Central memory CD8-positive, alpha-beta T cell (primary cell): ENCODE measurements at places on chromosomes 1 and 21.

DNA sequence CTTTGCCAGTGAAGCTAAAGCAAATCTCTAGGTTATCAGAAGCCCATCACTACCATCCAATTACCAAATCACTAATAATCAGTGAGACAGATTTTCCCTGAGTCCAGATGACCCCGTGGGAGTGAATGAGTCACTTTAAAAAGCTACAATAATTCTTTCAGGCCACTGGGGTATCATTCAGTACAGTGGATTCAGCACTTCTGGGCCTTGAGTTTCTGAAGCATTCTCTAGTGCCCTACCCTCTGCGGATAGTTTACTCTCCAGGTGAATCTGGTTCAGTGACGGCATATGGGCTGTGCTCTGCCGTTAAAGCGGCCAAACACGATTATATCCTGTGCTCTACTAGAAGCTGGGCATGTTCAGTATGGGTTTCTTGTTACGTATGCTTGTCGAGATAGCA is 26.1 kb downstream of the NR5A2 start:
- DNase-seq = no peak
- H3K36me3 ChIP-seq = no peaks in the 10 kb centered on the region
- no peak overlapping the region for H3K27ac ChIP-seq
- no peak overlapping the region for H3K4me3 ChIP-seq

- DNase-seq = no peak
- H3K27ac ChIP-seq = no peak overlapping the region
- no peaks in the 10 kb centered on the region for H3K4me1 ChIP-seq
- no peak overlapping the region for H3K4me3 ChIP-seq
- H3K27me3 ChIP-seq = peaks cover 21% of the 10 kb centered on the region
Observed at GRCh38 chr1:61583703-61584102, 141.2 kb downstream of the TM2D1 start.

DNA sequence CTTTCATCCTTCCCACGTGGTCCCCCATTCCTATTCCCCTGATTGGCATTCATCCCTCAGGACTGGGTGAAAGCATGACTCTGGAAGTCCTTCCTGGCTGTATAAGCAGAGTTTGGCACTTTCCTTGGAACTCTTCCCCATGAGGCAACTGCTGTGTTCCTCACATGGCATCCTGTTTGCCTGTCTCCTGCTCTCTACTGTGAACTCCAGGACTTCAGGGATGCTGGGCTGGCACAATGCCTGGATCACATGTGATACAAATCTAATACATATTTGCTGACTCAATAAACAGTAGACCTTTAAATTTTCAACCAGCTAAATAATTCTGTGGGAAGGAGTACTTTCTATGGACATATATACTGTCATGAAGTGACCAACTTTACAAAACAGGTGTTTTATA is 46.8 kb upstream of the EDEM3 start:
- no peak for DNase-seq
- peaks cover 39% of the 10 kb centered on the region for H3K36me3 ChIP-seq
- H3K4me3 ChIP-seq = no peak overlapping the region
- H3K27me3 ChIP-seq = no peaks in the 10 kb centered on the region
- peaks cover 6% of the 10 kb centered on the region for H3K4me1 ChIP-seq

DNA sequence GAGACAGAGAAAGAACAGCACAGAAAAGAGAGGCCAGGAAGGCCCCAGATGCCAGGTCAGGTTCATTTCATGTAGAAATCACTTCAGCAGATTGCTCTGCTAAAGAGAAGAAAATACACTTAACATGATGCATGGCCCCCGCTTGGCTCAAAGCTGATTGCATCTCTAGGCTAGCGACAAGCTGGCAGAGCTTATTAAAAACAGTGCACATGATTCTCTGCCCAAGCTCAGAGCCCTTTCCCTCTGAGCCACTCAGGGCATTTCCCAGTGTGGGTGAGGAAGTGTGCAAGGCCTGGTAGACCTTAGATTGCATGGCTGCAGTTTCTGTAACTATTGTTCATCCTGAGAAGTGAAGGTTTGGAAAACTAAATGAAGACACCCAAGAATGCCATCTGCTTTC is 3.3 kb upstream of the CAPN9 start:
- H3K27me3 ChIP-seq = peaks cover 8% of the 10 kb centered on the region
- H3K36me3 ChIP-seq = no peaks in the 10 kb centered on the region
- H3K4me1 ChIP-seq = no peaks in the 10 kb centered on the region
- no peak overlapping the region for H3K27ac ChIP-seq

- no peak overlapping the region for H3K27ac ChIP-seq
- peaks cover 29% of the 10 kb centered on the region for H3K4me1 ChIP-seq
- no peak for DNase-seq
- no peak overlapping the region for H3K4me3 ChIP-seq
Observed at GRCh38 chr1:24870551-24871195, 59.4 kb downstream of the RUNX3 start.

DNA sequence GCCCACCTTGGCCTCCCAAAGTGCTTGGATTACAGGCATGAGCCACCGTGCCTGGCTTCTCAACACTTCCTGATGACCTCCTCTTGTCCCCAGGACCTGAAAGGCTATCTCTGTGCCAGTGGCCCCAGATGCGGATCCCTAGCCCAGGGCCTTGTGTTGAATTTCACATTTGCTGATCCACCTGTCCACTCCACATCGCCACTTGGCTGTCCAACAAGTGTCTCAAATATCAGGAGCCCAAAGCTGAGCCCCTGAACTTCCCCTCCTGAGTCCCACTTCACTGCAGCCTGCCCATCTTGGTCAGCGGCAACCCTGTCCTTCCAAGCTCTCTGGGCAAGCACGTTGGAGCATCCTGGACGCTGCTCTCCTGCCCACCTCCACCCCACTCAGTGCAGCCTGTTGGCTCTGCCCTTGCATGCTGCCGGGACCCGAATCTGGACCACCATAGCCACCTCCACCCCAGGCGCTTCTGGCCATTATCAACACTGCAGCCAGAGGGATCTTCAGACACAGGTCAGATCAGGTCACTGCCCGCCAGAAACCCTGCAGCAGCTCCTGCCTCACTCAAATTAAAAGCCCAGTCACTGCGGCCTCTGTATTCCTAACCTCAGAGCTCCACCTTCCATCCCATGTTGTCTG is 352.5 kb upstream of the VAMP3 start:
- peaks cover 5% of the 10 kb centered on the region for H3K4me1 ChIP-seq
- DNase-seq = no peak
- no peak overlapping the region for H3K4me3 ChIP-seq
- peaks cover 2% of the 10 kb centered on the region for H3K36me3 ChIP-seq
- H3K27ac ChIP-seq = no peak overlapping the region

DNA sequence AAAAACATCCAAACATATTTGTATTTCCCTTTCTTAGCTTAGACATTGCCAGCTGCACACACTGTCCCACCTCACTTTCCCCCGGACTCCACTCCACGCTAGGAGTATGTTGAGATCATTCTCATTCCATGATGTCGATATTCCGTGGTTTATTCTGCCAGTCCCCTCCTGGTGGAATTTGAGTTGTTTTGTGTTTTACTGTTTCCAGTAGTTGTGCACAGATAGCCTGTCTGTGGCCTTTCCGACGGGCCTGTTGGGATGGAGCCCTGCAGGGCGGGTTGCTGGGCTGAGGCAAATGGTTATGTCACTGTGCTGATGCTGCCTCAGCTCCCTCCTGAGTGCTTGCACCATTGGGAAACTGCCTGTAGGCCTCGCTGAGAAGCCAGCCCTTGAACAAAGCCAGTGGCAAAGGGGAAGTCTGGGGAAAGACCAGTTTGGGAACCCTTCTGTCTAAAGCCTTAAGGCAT is 12.8 kb downstream of the TRAPPC10 start:
- peak overlapping the region; percentile 55 for H3K4me3 ChIP-seq
- peak overlapping the region; percentile 81 for H3K27ac ChIP-seq
- peaks cover 22% of the 10 kb centered on the region for H3K36me3 ChIP-seq
- no peak for DNase-seq
- no peaks in the 10 kb centered on the region for H3K27me3 ChIP-seq

- H3K4me1 ChIP-seq = no peaks in the 10 kb centered on the region
- no peaks in the 10 kb centered on the region for H3K36me3 ChIP-seq
- H3K4me3 ChIP-seq = no peak overlapping the region
- DNase-seq = no peak
Observed at GRCh38 chr1:115890580-115890979, 49.7 kb upstream of the NHLH2 start.

GRCh38 chr1:46362158-46362557 is 21.6 kb downstream of the NSUN4 start:
- no peaks in the 10 kb centered on the region for H3K4me1 ChIP-seq
- H3K27me3 ChIP-seq = no peaks in the 10 kb centered on the region
- peaks cover 41% of the 10 kb centered on the region for H3K36me3 ChIP-seq
- no peak overlapping the region for H3K27ac ChIP-seq
- H3K4me3 ChIP-seq = no peak overlapping the region
- DNase-seq = no peak

DNA sequence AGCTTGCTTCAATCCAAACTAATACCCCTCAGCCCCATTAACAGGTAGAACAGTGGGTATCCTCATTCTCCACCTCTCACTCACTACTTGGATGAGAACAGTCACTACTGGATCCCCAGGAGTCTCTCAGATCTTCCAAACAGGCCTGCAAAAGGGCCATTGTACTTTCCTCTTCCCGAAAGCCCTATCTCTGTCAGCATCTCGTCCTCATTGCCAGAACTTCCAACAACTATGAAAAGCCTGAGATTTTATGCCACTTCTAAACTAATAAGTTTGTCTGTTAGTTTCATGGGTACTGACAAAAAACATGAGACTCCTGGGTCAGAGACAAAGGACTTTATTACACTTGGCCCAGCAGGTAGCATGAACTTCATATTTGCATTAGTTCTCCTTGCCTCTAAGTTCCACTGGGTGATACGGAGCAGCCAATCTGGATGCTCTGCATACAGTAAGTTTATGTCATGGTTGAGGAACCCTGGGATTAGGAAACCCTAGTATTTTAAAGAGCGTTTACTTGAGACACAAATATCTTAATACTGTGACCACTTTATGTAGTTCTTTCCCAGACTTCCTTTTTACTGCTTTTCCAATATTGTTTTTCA is 38.1 kb downstream of the VANGL2 start:
- peak overlapping the region; percentile 97 for H3K27ac ChIP-seq
- H3K4me1 ChIP-seq = peaks cover 43% of the 10 kb centered on the region
- DNase-seq = no peak
- H3K36me3 ChIP-seq = peaks cover 3% of the 10 kb centered on the region

DNA sequence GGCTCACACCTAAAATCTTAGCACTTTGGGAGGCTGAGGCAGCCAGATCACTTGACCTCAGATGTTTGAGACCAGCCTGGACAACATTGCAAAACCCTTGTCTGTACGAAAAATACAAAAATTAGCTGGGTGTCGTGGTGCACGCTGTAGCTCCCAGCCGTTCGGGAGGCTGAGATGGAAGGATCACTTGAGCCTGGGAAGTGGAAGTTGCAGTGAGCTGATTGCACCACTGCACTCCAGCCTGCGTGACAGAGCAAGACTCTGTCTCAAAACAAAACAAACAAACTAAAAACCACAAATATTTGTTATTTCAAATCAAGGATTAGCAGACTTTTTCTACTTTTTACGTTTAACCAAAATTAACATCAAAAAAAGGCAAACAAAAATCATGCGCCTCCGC is 31.3 kb downstream of the INKA2 start:
- H3K4me1 ChIP-seq = peaks cover 7% of the 10 kb centered on the region
- H3K27ac ChIP-seq = peak overlapping the region; percentile 84
- DNase-seq = no peak
- peaks cover 52% of the 10 kb centered on the region for H3K36me3 ChIP-seq
- H3K27me3 ChIP-seq = no peaks in the 10 kb centered on the region

DNA sequence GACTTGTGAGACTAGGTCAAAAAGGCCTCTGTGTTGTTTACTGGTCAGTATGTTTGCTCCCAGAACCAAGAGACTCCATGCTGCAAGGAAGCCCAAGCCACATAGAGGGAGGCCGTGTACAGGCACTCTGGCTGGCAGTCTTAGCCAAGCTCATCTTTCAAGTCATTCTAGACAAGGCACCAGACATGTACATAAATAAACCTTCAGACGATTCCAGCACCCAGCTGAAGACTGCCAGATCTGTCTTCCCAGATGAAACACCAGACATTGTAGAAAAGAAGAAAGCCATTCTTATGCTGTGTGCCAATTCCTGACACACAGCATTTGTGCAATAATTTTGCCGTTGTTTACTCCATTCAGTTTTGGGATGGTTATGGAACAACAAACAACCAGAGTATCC is 595.5 kb downstream of the KIF26B start:
- H3K4me3 ChIP-seq = no peak overlapping the region
- no peaks in the 10 kb centered on the region for H3K27me3 ChIP-seq
- no peak for DNase-seq
- H3K36me3 ChIP-seq = no peaks in the 10 kb centered on the region

DNA sequence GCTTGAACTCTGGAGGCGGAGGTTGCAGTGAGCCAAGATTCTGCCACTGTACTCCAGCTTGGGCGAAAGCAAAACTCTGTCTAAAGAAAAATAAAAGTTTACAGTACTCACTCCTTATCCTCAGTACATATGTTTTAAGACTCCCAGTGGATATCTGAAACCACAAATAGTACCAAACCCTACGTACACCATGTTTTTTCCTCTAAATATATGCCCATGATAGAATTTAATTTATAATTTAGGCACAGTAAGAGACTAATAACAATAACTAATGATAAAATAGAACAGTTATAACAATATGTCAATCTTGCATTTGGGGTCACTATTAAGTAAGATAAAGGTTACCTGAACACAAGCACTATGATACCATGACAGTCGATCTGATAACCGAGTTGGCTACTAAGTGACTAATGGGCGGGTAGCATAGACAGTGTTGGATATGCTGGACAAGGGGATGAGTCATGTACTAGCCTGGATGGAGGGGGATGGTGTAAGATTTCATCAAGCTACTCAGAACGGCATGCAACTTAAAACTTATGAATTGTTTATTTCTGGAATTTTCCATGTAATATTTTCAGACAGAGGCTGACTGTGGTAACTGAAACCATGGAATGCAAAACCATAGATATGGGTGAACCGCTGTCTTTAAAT is 43.7 kb downstream of the ST7L start:
- H3K27me3 ChIP-seq = no peaks in the 10 kb centered on the region
- no peak overlapping the region for H3K27ac ChIP-seq
- H3K4me3 ChIP-seq = no peak overlapping the region

GRCh38 chr1:9687874-9688582 is 36.5 kb downstream of the PIK3CD start:
- peaks cover 26% of the 10 kb centered on the region for H3K36me3 ChIP-seq
- H3K4me1 ChIP-seq = peaks cover 67% of the 10 kb centered on the region
- peak overlapping the region; percentile 19 for H3K27ac ChIP-seq

DNA sequence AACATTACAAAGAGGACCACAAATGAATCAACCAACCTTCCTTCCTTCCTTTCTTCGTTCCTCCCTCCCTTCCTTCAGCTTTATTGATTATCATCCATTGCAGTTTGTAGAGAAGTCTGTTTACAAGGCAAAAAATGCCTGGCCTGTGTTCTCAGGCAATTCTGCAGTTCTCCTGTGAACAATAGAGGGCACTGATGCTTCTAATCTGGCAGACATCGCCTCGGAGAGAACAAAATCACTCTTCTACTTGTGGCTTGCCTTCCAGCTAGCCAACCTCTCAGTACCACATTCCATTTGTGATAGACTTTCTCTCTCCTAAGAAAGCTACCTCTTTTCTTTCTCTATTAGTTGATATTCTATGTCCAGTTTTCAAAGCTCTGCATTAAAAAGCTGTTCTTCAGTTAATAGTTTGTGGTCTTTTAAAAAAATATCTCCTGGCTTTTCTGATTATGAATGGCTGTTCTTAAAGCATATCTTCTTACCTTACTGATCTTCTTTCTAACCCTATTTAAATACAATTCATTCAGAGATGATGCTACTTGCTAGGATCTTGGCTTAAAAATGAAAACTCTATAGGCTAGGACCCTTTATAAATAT is 26.9 kb upstream of the ESRRG start:
- no peak overlapping the region for H3K27ac ChIP-seq
- no peaks in the 10 kb centered on the region for H3K27me3 ChIP-seq
- no peak overlapping the region for H3K4me3 ChIP-seq
- no peak for DNase-seq
- H3K4me1 ChIP-seq = no peaks in the 10 kb centered on the region
- H3K36me3 ChIP-seq = no peaks in the 10 kb centered on the region

GRCh38 chr21:35779690-35780570 is 280.4 kb downstream of the SETD4 start:
- no peak overlapping the region for H3K4me3 ChIP-seq
- no peak overlapping the region for H3K27ac ChIP-seq
- H3K27me3 ChIP-seq = peaks cover 39% of the 10 kb centered on the region
- H3K4me1 ChIP-seq = no peaks in the 10 kb centered on the region
